ENCODE measurements at places on chromosomes 5 and 9.
A peak's percentile ranks its signal among the peaks of the same experiment; 100 is the strongest.

GRCh38 chr9:91583966-91584365 is 160.3 kb upstream of the NFIL3 start:
- no peak for DNase-seq

DNA sequence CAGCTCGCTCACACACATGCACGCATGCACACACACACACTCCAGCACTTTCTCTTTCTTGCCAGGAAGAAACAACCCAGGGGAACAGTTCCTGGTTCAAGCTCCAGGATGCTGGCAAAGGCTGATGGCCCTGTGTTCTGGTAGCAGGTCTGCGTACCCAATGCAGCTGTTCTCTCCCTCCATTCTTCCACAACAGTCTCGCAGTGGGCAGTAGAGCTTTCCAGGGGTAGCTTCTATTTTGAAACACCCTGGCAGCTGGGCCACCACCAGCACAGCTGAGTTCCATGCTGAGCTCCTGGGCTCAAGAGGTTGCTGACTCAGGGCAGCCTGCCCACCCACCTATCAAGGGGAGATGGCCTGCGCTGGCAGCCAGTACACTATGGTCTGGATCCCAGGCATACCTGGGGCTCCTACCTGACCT is 4.7 kb downstream of the VDAC1 start:
- no peak for DNase-seq

DNA sequence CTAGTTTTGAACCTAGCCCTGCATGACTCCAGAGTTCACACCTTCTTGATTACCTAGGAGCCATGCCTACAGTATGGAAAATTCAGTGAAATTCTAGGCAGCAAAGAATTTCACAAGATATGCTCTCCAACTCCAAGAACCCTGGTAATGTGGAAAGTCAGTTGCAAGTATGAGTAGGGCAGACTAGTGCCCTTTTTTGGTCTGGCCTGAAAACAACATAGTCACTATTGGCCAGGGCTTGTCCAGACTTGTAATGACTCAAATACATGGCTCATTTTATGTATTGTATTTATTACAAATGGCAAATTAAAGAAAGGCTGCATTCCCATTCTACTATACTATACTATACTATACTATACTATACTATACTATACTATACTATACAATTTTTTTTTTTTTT is 160.4 kb downstream of the ESM1 start:
- peak; percentile 78 for DNase-seq

DNA sequence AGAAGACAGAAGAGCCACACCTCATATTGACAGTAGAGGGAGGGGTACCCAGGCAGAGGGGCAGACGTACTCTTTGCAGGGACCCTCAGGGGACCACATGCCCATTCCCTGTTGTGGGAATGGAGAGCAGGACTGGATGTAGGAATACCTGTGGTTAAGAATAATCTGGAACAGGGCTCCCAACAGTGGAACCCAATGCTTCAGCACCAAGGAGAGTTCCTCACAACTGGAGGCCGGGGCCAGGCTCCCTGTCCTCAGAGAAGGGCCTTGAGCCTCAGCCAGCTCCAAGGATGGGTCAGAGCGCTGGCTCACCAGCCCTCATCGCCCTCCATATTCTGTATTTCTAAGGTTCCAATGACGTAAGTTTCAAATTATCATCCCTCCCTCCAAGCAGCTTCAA is 7.4 kb upstream of the SHC3 start:
- DNase-seq, result peak; percentile 37

- peak; percentile 71 for DNase-seq
Measured at GRCh38 chr5:151675611-151676313, 11.0 kb downstream of the SPARC start.

DNA sequence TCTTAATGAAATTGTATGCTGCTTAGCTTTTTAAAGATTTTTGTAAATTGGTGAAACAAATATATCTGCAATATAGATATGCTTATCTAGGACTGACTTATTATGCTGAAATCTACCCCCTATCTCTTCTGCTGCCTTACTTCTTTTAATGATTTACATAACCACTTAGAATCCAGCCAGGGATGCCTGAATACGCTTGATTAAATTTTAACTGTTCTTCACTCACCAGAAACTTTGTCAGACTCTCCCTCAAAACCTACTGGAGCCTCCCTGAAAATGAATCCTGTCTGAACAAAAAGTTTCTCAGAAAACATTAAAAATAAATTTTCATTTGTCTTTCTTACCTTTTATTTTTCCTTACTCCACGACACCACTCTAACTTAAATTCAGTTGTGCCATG is 111.7 kb downstream of the ST8SIA4 start:
- DNase-seq, result no peak

GRCh38 chr9:135992486-135993408 is 31.6 kb upstream of the UBAC1 start:
- DNase-seq, result peak; percentile 75

DNA sequence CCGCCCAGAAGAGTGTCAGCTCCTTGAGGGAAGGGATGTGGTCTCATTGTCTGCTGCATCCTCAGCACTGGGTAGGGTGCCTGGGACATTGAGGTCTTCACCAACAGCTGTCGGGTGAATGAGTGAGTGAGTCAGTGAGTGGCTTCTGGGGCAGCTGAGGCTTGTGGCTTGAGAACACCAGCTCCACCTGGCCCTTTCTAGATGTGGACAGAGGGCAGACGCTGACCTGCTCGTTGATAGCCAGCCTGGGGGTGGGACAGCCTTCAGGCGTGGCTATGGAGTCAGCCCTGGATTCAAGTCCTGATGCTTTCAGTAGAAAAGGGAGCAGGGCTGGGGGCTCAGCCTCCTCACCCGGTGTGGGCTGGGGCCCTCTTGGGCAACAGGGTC is 215.1 kb downstream of the C9orf50 start:
- no peak for DNase-seq

- DNase-seq, result no peak
Measured at GRCh38 chr5:134146651-134147518, 29.9 kb downstream of the SKP1 start.
